ENCODE measurements at places on chromosomes 2 and 18. TPM values are rescaled to one million over a fixed set of nuclear protein-coding genes. Genes with fewer than 3 reads are reported as not detected.

- no peak overlapping the region for H3K4me3 ChIP-seq
- H3K27ac ChIP-seq, result no peak overlapping the region
- H3K4me1 ChIP-seq, result peaks cover 38% of the 10 kb centered on the region
- DNase-seq, result no peak
- peaks cover 32% of the 10 kb centered on the region for H3K36me3 ChIP-seq
Observed at GRCh38 chr2:64015391-64015790, 3.8 kb downstream of the VPS54 start.

DNA sequence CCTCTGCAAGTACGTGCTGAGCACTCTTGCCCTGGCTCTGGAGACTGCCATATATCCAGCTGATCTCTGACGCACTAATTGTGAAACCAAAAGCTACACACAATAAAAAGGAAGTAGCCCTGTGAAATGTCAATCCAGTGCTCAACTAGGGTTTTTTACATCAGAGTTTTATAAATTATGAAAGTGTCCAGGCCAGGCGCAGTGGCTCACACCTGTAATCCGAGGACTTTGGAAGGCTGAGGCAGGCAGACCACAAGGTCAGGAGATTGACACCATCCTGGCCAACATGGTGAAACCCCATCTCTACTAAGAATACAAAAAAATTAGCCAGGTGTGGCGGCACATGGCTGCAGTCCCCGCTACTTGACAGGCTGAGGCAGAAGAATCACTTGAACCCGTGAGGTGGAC lies 24.5 kb upstream of the PEX13 start:
- peaks cover 30% of the 10 kb centered on the region for H3K36me3 ChIP-seq
- H3K27ac ChIP-seq, result peak overlapping the region; percentile 78
- no peaks in the 10 kb centered on the region for H3K27me3 ChIP-seq
- H3K4me3 ChIP-seq, result peak overlapping the region; percentile 3
- DNase-seq, result peak; percentile 16

- DNase-seq, result peak; percentile 18
- H3K4me1 ChIP-seq, result peaks cover 12% of the 10 kb centered on the region
- peaks cover 10% of the 10 kb centered on the region for H3K27me3 ChIP-seq
- no peak overlapping the region for H3K27ac ChIP-seq
Observed at GRCh38 chr18:57915865-57916582, 112.9 kb upstream of the ATP8B1 start.

DNA sequence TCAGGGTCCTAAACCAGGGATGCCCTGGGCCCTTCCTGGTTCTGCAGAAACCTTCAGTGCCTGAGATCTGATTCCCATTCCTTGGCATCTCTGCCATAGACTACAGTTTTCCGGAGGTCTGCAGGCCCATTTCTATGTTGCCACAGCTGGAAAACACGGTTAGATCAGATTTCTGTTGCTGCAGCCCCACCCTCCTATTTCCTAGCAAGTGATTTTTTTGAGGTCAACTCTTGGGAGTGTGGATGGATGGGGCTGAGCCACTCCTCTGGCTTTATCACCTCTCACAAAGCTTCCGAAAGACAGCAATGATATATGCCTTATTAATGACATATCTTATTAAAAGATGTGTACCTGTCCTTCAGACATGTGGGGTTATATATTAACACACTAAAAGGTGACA lies 56.3 kb downstream of the ZAP70 start:
- DNase-seq, result no peak
- H3K4me1 ChIP-seq, result no peaks in the 10 kb centered on the region
- H3K4me3 ChIP-seq, result no peak overlapping the region
- H3K27me3 ChIP-seq, result no peaks in the 10 kb centered on the region
- no peak overlapping the region for H3K27ac ChIP-seq

DNA sequence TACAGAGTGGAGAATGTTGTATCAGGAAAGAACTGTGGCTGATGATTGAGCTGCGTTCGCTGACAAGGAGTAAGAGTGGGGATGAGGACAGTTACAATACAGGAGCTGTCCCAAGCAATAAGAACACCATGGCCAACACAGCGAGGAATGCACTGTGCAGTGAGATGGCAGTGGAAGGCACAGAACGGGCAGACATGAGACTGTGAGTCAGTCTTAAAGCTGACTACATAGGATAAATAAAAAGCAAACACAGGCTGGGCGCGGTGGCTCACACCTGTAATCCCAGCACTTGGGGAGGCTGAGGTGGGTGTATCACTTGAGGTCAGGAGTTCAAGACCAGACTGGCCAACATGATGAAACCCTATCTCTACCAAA lies 89.8 kb downstream of the CABYR start:
- no peak overlapping the region for H3K27ac ChIP-seq
- DNase-seq, result no peak
- no peak overlapping the region for H3K4me3 ChIP-seq
- H3K4me1 ChIP-seq, result no peaks in the 10 kb centered on the region
- H3K36me3 ChIP-seq, result no peaks in the 10 kb centered on the region

GRCh38 chr2:60844105-60844504 lies 37.3 kb upstream of the REL start:
- no peak overlapping the region for H3K4me3 ChIP-seq
- H3K27me3 ChIP-seq, result no peaks in the 10 kb centered on the region
- H3K36me3 ChIP-seq, result no peaks in the 10 kb centered on the region

DNA sequence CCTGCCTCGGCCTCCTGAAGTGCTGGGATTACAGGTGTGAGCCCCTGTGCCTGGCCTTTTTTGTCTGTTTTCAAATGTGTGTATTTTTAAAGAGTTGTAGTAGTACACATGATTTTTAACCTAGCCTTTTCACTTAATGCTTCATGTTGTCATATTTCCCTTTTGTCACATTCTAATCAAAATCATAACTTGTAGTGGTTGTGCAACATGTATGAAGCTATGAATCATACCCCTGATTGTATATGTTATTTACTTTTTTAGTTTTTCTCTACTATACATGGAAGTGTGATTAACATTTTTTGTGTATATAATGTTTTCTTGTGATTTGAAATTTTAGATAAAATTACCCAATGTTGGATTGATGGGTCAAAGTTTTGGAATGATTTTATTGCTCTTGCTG lies 8.5 kb downstream of the GEN1 start:
- no peak for DNase-seq
- H3K27me3 ChIP-seq, result no peaks in the 10 kb centered on the region
- H3K4me3 ChIP-seq, result no peak overlapping the region
- peaks cover 24% of the 10 kb centered on the region for H3K36me3 ChIP-seq

- H3K27ac ChIP-seq, result no peak overlapping the region
- H3K4me1 ChIP-seq, result no peaks in the 10 kb centered on the region
- H3K27me3 ChIP-seq, result no peaks in the 10 kb centered on the region
- no peak for DNase-seq
Observed at GRCh38 chr2:164369366-164369765, 251.9 kb downstream of the GRB14 start.

DNA sequence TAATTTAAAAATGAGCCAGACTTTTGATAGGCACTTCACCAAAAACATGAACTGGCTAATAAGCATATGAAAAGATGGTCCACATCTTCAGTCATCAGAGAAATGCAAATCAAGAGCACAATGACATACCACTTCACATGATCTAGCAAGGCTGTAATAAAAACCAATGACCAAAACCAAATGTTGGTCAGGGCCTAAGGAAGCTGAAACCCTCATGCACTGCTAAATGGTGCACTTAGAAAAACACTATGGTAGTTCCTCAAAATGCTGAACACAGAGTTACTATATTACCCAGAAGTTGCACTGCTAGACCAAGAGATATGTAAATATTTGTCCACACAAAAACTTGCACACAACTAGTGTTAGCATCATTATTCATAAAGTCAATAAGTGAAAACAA lies 504.9 kb upstream of the SOX11 start:
- H3K4me1 ChIP-seq, result no peaks in the 10 kb centered on the region
- no peaks in the 10 kb centered on the region for H3K36me3 ChIP-seq
- no peak overlapping the region for H3K4me3 ChIP-seq
- H3K27ac ChIP-seq, result no peak overlapping the region
- no peak for DNase-seq
- no peaks in the 10 kb centered on the region for H3K27me3 ChIP-seq

Gene LYPD6B
- total RNA-seq, result not detected

Gene HOXD9
- total RNA-seq, result not detected

Gene ALPG
- not detected for total RNA-seq

Gene IL36B
- not detected for total RNA-seq

Gene GAREM1
- total RNA-seq, result not detected

Gene ANKRD62
- not detected for total RNA-seq

Data from activated CD4-positive, alpha-beta T cell treated with anti-CD3 and anti-CD28 coated beads, Interleukin-2, amount 10 ng/mL, durations not matched to agents 7 days and 5 days (primary cell).